ENCODE measurements at places on chromosomes 2 and 18.

DNA sequence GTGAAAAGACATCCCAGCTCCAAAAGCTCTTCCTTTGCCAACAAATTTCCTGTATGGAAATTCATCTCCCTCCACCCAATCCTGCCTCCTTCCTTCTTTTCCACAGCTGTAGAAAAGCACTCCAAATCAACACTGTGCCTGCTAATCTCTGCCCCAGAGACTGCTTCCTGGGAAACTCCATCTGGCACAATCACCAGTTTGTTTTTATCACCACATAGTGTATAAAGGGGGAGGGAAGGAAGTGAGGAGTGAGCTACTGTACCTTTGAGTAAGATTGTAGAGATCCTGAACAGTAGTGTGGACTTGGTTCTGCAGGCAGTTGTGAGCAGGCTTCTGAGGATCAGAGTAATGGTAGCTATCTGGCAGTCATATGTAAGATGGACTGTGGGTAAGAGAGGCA is 14.7 kb upstream of the FAM237A start:
- DNase-seq = no peak

DNA sequence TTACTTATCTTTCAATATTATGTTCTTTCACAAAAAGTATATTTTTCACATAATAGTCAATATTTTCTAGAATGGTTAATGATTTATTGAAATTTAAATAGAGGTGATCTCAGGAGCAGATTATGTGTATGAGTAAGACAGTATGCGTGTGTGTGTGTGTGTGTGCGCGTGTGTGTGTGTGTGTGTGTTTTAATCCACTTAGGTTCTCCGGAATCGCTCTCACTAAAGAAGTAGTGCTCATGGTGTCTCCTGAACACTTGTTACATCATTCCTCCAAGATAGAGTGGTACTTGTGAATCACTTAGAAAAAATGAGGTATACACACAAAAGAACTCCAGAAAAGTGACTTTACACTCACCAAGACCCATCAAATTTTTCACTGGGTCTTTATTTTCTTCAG is 91.0 kb upstream of the KCNH7 start:
- DNase-seq = no peak

DNA sequence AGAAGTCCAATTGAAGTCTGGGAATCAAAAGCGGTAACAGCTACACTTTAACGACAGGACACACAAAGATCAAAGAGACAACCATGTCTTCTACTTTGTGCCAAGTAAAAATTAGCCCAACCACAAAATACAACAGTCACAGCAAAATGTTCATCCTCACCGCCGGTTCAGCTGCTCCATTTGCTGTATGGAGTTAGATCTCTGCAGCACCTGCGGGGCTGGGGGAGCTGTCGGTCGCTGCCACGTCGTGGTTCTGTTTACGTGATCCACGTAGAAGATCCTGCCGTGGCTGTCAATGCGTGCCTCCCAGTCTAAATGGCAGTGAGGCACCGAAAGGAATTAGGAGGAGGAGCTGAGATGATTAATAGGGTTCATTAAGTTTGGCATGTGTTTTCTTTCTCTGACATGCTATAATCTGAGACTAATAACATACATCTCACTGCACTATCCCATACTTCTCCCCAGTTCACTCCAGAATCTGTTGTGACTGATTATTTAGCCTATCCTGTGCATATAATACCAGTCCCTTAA is 136.5 kb upstream of the STK17B start:
- no peak for DNase-seq

DNA sequence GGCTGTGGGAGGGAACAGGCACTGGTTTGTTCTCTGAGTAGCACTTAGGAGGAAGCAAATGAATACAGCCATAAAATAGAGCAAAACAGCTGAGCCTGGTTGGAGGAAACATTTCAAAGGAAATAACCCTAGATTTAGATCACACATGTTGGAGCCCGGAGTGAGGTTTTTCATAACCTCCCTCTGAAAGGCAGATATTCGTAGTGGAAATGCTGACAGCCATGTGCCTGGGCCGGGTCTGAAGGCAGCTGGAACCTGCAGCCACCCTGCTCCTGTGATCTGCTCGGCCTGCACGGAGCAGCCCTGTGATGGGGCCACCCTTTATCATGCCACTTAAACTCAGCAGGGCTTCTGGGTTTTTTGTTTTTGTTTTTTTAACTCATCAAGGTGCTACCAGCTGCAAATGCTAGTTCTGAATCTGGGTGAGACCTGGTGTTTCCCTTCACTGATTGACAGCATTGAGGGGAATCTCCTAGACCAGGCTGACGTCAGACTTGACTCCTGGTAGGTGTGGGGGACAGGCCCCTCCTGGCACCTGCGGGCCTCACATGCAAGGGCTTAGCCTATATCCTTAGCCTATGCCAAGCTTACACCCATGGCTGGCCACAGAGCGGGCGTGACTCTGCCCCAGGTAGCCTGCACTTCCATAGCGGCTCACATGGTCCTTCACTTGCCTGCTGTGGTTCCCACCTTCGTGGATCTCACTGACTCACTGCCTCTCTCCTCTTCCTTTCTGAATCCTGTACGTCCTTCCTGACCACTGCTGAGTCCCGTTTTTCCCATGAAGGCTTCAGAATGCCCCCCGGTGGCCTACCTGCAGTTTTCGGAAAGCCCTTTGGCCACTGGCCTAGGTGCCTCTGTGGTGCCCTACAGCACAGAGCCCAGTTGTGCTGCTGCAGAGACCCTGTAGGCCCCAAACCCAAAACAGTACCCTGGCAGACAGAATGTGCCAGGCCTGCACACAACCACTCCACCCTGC is 217.3 kb downstream of the SEPTIN10 start:
- no peak for DNase-seq

DNA sequence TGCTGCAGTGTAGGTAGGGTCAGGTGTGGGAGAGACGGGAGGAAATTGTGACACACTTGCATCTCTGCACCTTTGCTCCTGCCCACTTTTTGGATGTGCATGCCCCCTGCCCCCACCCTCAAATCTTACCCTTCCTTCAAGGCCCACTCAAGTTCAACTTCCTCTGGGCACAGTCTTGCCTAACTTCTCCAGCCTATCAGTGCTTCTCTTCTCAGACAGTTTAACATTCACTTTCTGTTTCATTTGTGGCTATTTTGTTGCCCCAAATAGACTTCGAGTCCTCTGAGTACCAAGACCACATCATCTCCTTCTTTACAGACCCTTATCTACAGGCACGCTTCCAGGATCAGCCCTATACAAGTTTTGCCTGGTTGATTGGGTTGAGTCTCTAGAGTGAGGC is 2.7 kb downstream of the ST8SIA5 start:
- DNase-seq = no peak

DNA sequence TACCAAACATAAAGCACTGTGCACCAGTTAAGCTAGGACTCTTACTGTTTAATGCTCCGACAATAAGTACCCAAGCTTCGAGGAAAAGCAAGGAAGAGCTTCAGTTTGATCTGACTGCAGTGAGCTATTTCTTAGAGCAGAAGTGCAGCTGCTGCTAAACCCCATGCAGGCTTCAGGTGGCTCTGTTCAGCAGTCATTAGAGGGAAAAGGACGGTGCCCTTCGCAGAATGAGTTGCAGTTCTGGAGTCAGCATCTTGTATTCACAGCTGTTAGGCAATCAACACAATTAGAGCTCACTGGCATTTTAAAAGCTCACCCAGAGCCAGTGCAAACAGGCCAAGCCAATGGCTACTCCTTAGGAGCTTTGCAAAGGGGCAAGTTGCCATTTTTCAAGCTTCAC is 1.5 kb upstream of the CERKL start:
- DNase-seq = no peak

GRCh38 chr2:218998414-218999002 is 5.3 kb upstream of the CRYBA2 start:
- no peak for DNase-seq

DNA sequence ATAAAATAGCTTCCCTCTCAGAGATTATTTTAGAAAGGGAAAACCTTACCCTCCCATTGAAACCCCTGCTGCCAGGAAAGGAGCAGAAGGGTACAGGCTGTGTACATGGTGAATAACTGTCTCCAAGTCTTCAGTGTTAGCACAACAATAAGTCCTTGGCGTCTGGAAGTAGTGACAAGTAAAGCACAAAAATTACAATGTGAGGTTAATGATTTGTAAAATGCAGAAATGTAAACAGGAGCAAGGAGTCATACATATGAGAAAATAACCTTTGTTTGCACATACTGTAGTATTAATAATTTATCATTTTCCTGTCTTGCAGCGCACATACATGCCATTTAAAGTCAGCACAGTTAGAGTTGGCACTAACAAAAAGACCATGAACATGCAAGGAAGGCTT is 40.5 kb downstream of the ABHD3 start:
- no peak for DNase-seq

DNA sequence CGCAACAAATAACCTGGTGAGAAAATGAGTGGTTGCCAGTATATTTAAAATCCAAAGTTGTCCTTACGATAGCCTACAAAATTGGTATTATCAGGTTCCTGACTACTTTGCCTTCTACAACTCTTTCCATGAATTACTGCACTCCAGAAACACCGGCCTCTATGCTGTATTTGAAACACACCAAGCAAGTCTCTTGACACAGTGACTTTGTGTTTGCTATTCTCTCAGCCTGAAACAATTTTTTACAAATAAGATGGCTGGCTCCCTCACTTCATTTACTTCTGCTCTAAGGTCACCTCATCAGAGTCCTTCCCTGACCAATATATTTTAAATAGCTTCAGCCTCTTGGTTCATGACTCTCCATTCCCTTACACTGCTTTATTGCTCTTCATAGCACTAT is 12.2 kb downstream of the KANSL1L start:
- no peak for DNase-seq

DNA sequence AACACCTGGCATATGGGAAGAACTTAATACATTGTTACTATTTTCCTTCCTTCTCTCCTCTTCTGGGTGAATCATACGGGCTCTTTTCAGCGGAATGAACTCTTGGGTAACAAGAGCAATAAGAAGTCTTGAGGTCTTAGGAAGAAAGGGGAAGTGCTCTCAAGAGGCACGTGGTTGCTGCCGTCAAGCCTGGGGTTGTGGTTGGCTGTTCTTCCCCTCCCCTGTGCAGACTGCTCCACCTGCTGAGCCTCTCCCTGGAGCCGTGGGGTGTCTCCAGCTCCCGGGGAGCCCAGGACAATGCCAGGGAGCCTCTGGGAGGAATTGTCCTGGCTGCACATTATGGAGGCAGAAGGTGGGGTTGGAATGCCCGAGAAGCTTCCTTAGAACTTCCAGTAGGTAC is 19.4 kb downstream of the TOGARAM2 start:
- no peak for DNase-seq

- DNase-seq = no peak
Measured at GRCh38 chr2:200252265-200253067, 54.0 kb upstream of the SPATS2L start.

- DNase-seq = no peak
Measured at GRCh38 chr2:203359450-203359849, 31.3 kb downstream of the ABI2 start.
